ENCODE measurements at places on chromosomes 1 and 21.
A peak's percentile ranks its signal among the peaks of the same experiment; 100 is the strongest.

DNA sequence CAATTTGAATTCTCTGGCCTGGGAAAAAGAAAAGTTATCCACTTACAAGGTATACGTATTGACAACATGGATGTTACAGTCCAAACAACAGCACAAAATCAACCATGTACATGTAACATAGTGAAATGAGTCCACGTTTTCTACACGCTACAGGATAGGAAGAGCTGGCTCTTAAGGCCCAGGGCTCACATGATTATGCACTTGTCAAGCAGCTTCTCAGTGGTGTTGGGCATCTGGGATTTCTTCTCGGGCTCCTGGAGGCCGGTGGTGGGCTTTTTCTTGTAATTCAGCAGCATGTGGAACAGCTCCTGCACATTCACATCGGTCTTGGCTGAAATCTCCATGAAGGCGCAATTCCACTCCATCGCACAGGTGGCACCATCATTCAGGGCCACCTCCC lies 4.0 kb downstream of the DIRAS3 start:
- no peak for DNase-seq

DNA sequence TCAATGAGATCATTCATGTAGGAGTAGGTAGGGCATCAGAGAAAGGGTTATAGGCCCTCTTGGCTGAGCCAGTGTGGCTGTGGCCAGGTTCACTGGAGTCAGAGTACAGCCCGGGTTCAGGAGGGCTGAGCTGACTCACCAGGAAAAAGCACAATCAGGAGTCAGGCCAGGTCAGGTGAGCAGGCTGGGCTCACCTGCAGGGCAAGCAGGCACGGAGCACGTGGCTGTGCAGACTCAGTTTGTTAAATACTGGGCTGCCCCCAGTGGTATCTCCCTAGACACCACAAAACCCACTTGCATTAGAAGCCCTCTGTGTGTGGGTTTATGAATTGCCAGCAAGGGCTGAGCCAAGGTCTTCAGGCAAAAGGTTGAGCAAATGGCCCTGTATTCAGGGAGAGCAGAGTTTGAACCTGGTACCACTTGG lies 122.1 kb upstream of the SERBP1 start:
- DNase-seq = no peak

- no peak for DNase-seq
These were observed 228.3 kb downstream of the ST6GALNAC3 start for GRCh38 chr1:76302711-76303339.

DNA sequence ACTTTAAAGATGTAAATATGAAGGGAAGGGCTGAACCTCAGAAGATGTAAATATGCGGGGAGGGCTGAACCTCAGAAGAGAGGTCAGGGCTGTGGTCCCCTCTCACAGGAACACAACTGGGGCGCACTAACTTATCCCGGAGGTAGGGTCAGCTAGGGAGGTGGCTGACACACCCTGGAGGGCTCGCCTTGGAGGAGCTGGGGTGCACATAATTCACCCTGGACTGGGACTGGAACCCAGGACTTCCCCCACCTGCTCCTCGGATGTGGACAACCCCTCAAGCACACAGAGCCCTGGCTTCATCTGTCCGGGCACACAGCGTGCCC lies 13.9 kb upstream of the TTC39A start:
- DNase-seq = no peak

DNA sequence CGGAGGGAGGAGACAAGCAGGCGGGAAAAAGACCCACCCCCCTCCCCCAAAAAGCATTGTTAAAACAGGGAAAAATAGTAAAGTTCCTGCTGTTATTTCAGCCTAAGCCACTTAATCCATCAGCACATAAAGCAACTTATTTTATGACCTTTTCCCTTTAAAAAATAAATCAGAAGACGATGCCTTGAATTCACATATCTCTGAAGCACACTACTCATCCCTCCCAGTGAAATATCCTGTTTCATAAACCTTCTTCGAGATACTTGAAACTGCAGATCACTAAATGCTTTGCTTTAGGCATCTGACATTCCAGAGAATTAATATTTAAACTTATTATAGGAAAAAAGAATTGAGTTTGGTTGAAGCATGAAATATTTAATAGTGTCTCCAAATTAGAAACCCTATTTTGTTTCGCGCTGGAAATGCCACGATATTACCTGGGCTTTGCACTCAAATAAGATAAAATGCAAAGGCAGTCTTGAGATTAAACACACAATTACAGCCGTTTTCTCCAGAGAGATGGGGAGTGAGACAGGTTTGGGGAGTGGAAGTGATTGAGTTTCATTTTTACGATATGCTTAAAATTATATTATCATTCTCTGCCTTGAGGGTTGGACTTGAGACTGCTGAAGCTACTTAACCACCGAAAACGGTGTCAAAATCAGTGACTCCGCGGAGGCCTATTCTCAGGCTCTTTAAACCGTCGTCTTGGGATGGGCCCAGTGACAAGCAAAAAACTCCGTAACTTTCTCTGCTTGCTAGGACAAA lies 9.3 kb downstream of the GLIS1 start:
- no peak for DNase-seq

GRCh38 chr1:193741228-193741627 lies 554.8 kb upstream of the B3GALT2 start:
- DNase-seq = no peak

- DNase-seq = no peak
These were observed 34.0 kb upstream of the MAGOH start for GRCh38 chr1:53272349-53272748.

DNA sequence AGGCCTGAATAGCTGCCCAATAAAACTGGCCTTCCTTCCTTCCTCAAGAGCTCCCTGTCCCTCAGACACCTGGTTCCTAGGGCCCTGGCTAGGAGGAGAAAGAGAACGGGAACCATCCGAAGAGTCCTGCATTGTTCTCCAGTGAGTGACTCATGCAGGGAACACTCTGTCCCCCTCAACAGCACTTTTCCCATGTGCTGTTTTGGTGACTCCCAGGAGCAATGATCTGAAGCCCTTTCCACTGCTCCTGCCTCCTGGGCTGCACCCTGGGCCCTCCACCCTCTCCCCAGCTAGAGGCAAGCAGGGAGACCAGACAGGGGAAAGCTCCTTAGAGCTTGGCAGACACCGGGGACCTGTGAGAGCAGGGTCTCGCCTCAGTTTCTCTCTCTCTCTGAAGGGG lies 18.9 kb downstream of the TNNT2 start:
- DNase-seq = no peak

DNA sequence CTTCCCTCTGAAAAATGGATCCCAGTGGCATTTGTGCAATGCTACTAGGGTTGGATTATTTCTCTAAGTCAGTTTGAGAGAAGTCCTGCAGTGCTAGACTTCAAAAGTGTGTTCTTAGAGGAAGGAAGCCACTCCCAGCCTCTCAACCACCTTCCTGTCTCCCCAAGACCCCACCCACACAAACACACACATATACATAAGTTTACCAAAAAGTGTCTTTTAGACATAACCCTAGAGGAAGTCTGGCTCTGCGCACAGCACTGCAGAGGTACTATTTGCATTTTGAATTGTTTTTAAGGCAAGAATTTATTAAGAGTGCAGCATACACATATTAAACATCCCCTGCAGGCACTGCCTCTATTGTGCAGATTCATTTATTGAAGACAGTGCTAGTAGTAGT lies 127.3 kb downstream of the HHIPL2 start:
- DNase-seq = no peak

GRCh38 chr1:100629391-100629790 lies 90.2 kb upstream of the VCAM1 start:
- no peak for DNase-seq

DNA sequence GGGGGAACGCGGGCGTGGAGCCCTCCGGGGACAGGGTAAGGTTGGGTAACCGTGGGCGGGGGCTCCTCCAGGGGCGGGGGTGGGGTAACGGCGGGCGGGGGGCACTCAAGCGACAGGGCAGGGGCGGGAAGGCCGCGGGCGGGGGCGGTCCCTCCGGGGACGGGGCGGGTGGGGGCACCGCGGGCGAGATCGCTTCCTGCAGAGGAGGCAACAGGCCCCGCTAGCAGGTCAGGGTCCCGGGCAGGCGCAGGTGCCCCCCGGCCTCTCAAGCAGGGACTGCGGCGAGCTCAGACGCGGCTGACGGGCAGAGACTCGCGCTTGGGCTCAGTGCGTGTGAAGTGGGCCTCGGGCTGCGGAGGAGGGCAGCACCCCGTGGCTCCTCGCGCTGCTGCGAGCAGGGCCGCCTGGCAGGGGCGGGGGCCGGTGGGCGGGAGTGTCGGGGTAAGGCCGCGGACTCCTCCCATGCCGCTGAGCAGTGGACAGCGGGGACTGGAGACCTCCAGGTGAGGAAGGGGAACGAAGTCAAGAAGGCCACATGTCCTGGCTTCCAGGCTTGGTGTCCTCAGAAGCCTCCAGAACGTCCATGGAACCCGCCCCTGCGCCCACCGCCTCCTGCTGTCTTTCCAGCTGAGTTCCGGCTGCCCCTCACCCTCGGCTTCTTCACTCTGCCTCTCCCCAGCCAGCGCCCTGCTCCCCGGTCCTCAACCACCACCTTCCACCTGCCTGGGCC lies 627 bp upstream of the GNB1 start:
- peak; percentile 78 for DNase-seq

- peak; percentile 46 for DNase-seq
These were observed 684 bp downstream of the SLC2A1 start for GRCh38 chr1:42957880-42958487.

DNA sequence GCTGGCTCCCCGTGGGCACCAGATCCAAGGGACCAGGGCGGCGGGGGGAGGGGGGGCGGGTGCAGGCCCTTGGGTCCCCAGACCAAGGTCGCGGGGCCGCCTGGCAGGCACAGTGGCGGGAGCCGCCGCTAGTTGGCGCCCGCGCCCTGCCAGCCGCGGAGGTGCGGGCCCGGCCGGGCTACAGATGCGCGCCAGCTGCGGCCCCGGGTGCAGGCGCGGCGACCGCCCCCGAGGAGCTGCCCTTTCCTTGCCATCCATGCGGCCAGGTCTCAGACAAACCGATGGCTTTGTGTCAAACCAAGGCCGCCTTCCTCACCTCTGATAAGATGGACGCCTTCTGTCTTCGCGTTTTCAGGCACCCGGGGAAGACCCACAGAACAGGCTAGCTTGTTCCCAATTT lies 2.2 kb upstream of the RUNX3 start:
- DNase-seq = peak; percentile 58

GRCh38 chr1:109158433-109158832 lies 44.5 kb downstream of the ELAPOR1 start:
- DNase-seq = peak; percentile 25

GRCh38 chr1:154611150-154611862 lies 3.3 kb upstream of the ADAR start:
- DNase-seq = no peak

DNA sequence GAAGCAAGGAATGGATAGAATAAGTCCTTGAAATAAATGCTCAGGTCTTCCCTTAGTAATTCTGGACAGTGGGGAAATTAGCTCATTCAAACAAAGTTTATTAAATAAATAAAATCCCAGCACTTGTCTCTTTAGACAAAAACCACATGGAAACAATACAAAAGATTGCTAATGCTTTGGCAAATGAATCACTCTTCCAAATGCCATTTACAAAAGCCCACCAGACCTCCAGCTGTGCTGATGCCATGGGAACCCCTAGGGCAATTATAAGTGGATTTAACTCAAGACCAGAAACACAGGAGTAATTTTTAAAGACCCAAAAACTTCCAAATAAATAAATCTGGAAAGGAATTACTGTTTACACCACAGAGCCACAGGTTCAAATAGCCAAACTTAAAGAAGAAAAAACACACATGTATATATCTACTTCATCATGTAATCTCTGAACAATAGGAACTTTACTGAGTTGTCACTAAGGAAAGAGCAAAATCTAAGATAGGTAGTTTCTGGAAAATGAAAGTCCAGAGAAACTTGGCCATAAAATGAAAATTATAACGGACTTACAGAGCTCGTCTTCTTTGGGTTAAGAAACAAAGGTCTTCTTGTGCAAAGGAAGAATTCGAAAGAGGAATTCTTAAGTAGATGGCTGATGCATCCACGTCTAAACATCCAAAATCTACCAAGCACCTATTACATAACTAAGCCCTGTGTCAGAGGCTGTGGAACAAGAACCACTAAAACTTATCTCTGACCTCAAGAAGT lies 399.4 kb downstream of the SMYD3 start:
- DNase-seq = no peak

DNA sequence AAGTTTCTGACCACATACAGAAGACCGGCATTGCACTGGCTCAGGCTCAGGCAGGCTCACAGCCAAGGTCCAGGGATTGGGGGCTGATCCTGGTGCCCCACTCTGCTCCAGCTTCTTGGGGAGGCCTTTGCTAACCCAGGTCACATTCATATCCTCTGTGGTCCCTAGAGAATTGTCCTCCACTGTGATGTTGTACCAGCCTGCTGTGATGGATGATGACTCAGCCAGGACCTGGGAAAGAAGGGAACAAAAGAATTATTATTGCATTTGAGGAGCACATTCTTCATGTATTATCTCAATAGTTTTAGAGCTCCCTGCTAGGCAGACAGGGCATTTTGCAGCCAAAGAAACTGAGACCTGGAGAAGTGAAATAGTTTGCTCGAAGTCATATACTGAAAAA lies 114.3 kb upstream of the ETV3 start:
- DNase-seq = no peak

GRCh38 chr1:36561361-36561724 lies 78.6 kb upstream of the CSF3R start:
- no peak for DNase-seq

- no peak for DNase-seq
These were observed 25.3 kb downstream of the PTP4A2 start for GRCh38 chr1:31912839-31913239.

- DNase-seq = no peak
These were observed 348.1 kb upstream of the VAMP3 start for GRCh38 chr1:7422966-7423365.

DNA sequence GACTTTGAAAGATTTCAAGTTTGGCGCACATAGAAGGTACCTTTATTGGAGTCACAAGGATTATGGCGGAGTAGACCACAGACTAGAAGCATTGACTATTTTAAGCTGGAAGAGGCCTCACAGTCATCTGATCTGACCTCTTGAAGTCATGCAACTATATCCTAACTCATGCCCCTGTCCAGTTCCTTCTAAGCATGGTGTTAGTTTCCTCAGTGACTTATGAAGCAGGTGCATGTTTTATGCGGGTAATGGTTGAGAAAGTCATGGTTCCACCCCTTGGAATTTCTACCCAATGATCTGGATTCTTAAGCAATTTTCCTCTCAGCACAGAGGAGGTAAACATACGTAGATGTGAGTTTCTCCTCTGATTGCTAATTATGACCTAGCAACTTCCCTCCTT lies 11.7 kb downstream of the OLFML3 start:
- DNase-seq = no peak

- DNase-seq = no peak
These were observed at the start of gene FCER1A for GRCh38 chr1:159302095-159302494. Gene FCER1A, plus strand, starts transcription at chr1:159302336. Its CDS starts 29 bp downstream, at chr1:159302365.

DNA sequence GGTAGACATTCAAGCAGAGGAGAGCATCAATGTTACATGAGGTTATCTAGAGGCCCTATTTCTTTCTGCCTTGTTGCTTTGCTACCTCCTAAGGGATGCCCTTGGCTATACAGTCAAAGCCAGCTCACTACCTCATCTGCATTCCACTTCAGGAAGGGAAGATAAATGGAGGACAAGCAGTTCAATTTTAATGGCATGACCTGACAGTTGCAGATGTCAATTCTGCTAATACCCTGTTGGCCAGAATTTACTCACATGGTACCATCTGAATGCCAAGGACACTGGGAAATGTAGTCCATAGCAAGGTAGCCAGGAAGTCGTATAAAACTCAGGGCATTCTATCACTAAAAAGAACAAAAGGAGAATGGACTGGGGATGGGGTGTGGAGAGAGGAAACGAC lies 31.5 kb downstream of the PALMD start:
- no peak for DNase-seq

- DNase-seq = no peak
These were observed 30.2 kb downstream of the PRDX6 start for GRCh38 chr1:173507205-173507846.

Measured in nucleus accumbens (tissue), 56 donors.